GM13976 (cell line): ENCODE measurements at places on chromosomes 12 and 14.

DNA sequence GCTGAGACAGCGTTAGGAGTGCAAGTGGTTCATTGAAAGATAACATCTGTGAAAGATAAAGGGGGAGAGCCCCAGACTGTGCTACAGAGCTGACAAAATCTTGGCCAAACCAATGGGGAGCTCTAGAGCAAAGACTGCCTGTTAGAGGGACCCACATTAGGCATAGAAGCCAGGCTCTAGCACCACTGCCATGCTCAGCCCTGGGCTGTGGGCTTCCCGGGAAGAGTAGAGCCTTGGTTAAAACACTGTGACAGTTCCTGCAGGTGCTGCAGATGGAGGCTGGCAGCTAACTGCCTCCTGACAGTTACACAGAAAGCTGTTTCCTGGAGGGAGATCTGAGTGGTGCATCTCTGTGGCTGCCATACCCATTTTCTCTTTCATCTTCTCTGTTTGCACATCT lies 23.0 kb downstream of the TSHR start:
- DNase-seq, result no peak

GRCh38 chr12:101564912-101565311 lies 29.9 kb upstream of the MYBPC1 start:
- no peak for DNase-seq

DNA sequence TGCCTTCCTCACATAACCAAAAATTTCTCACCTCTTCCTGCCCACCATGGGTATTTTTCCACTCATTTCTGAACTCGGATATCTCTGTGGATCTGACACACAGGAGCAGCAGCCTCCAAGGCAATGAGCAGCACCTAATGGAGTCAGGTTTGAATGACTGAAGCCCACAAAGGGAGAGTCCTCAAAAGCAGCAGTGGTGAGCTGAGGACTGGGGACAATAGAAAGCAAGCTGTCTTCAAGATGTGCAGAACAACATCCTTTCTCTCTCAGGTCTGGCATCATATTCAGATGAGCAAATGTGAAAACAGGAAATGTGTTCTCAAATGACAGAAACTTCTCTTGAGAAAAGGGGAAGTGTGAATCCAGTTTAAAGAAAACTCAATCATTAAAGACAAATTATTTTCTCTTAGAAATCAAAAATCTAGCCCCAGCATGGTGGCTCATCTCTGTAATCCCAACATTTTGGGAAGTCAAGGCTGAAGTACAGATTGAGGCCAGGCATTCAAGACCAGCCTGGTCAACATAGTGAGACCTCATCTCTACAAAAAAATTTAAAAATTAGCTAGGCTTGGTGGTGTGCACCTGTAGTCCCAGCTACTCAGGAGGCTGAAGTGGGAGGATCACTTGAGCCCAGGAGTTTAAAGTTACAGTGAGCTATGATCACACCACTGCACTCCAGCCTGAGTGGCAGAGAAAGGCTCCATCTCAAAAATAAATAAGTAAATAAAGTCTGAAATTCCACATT lies 54.2 kb downstream of the C12orf42 start:
- peak; percentile 68 for DNase-seq

- DNase-seq, result no peak
These were observed 5.6 kb downstream of the ZNF385A start for GRCh38 chr12:54378796-54379397.

DNA sequence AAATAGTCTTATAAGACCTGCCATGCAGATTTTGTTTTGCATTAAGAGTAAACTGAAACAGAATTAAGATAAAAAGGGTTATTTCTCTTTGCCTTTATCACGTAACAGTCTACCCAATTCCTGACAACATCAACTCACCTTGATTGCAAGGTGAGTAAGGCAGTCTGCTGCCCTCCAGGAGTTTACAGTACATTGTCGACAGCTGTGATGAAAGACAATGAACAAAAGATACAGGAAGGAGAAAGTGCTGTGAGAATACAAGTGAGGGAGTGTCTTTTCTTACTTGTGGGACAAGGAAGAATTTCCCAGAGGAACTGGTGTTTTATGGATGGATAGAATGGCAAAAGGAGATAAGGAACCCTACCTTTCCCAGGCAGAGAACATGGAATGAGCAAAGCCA lies 101.0 kb downstream of the RTN1 start:
- no peak for DNase-seq

GRCh38 chr12:4984344-4984743 lies 59.3 kb upstream of the KCNA5 start:
- DNase-seq, result no peak

GRCh38 chr12:460261-461230 lies 807 bp downstream of the B4GALNT3 start:
- peak; percentile 72 for DNase-seq

GRCh38 chr14:53330441-53330840 lies 177.3 kb upstream of the DDHD1 start:
- DNase-seq, result no peak

- no peak for DNase-seq
These were observed 17.6 kb upstream of the SRP54 start for GRCh38 chr14:34964977-34965764.

- no peak for DNase-seq
These were observed 598.4 kb downstream of the RPL10L start for GRCh38 chr14:46053221-46053620.

DNA sequence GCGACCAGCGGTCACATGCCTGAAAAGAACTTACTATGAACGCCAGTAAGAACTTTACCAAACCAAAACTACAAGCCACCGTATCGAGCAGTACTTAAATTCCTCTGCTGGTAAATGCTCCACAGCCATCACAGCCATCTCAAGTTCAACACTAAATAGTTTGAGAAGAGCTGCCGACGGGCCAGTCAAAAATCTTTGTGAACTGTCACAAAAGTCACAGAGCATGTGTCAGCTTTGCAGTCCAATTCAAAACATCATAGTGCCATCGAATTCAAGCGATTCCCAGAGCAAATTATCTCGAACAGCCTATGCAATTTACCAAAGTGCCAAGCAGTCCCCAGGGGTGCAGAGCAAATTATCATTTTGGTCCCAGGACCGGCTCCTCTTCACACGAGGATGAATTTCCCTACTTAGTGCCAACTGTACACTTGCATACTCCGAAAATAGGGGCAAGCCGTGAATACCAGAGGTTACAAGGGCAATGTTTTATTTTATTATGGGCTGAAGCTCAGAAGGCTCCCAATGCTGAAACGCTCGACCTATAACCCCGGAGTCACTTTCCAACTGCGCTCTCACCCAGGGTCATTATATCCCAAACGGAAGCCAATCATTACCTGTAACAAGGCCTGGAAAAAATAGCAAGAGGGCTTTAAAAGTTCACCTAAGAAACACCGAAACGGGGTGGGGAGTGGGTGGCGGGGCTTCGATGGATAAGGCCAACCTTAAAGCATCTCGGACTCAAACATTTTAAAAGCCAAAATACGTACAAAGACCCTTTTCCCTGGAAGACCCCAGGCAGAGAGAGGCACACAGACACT lies 1.1 kb downstream of the LRP6 start:
- DNase-seq, result no peak

GRCh38 chr12:117202556-117202955 lies 12.3 kb upstream of the FBXO21 start:
- no peak for DNase-seq

GRCh38 chr14:100025111-100025510 lies 40.1 kb upstream of the EVL start:
- peak; percentile 64 for DNase-seq

GRCh38 chr14:67357186-67357968 lies 2.2 kb downstream of the ATP6V1D start:
- DNase-seq, result no peak

DNA sequence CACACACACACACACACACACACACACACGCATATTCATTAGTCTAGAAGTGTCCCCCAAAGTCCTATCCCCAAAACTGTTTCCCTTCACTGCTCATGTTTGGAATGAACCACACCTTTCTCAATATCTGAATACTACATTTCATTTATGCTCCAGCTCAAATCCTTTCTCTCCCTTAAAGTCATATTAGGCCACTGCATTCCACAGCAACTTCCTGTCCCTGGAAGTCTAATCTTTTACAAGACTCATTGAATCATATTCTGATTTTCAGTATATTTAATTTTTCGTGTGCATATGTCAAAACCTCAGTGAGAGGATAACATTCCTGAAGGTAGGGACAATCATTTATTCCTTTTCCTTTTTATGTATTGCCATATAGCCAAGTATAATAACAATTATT lies 155.6 kb upstream of the LMNTD1 start:
- DNase-seq, result no peak

DNA sequence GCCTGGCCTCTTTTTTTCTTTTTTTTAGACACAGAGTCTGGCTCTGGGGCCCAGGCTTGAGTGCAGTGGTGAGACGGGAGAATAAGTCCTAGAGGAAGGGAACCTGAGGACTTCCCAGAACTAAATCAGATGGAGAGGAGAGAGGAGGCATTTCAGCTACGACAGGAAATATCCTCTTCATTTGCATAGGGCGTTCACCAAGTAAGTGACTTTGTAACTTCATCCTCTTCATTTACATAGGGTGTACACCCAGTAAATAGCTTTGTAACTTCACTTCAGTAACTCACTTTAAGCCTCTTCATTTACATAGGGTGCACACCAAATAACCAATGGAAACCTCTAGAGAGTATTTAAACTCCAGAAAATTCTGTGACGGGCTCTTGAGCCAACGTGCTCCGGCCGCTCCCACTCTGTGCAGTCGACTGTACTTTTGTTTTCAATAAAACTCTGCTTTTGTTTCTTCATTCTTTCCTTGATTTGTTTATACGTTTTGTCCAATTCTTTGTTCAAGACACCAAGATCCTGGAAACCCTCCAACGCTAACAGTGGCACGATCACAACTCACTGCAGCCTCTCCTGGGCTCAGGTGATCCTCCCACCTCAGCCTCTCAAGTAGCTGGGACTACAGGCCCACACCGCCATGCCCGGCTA lies 21.4 kb upstream of the ANKRD9 start:
- no peak for DNase-seq
